AG08396 (cell line): ENCODE measurements at places on chromosomes 4 and X.

DNA sequence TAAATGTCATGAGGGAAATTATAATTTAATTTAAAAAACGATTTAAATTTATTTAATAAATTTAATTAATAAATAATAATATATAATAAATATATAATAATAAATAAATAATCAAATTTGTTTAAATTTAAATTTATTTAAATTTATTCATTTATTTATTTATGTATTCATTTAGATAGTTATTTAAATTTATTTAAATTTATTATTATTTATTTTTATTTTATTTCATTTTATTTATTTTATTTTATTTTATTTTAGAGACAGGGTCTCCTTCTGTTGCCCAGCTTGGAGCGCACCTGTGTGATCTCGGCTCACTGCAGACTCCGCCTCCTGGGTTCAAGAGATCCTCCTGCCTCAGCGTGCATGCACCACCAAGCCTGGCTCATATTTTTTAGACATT lies 18.4 kb upstream of the PPP2R3B start:
- DNase-seq, result no peak

- no peak for DNase-seq
Measured at GRCh38 chr4:36997727-36998126, 246.8 kb upstream of the NWD2 start.

GRCh38 chr4:28973587-28974350 lies 1746.4 kb upstream of the PCDH7 start:
- no peak for DNase-seq

DNA sequence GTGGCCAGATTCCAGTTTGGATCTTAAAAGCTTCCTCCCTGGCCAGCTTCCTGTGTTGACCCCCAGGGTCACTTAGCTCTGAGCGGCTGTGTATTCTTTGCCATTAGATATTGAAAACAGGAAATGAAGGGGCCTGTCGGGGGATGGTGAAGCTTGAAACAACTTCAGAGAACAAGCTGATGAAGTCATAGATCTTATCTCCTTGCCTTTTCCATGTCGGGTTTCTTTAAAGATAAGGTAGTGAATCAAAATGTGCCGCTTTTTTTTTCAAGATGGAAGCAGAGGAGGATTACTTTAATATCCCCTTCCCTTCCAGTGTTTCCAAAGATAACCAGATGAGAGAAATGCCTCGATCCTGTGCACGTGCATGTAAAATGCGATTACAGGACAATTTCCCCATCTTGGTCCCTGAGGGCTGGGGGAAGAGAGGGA lies 508.5 kb downstream of the MID1IP1 start:
- no peak for DNase-seq

DNA sequence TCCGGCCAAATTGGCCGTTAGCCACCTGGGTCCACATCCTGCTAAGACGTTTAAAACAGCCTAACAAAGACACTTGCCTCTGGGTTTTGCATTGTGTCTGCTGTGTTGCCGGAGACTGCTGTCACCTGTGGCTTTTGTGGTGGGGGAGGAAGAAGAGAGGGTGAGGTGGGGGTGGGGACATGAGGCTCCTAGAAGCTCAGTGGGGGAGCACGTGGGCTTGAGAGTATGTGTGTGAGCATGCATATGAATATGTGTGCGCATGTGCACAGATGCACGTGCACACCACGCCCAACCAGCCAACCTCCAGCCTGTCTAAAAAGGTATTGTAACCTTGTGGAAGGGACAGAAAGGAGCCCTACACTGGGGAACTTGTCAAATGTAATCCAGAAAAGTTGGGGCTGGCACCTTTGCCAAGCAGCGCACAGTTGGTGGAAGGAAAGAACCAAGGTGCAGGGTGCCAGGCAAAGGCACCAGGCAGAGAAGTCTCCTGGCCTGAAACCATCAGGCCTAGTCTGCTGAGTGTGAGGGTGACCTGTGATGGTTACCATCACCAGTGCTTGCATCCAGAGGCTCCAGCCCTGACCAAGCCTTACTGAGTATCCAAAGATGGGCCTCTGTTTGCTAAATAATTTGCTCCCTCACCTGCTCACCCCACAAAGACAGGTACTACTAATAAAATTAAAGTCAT lies 10.1 kb upstream of the SASH3 start:
- no peak for DNase-seq

DNA sequence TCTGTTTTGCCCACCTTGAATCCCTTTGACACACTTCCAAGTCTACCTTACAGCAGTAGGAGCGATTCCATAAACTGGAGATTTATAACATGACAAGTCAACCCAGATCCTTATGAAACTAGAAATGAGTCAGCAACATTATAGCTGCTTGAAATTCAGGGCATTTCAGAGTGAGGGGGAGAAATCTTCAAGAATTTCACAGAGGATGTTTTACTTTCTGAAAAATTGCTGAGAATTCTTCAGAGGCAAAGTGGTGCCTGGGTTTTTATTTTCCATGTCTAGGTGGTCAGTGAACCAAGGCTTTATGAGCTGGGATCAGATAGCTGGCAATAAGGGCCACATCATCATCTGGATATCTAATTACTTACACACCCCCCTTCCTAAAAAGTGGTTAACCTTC lies 119.8 kb downstream of the PPARGC1A start:
- DNase-seq, result no peak

DNA sequence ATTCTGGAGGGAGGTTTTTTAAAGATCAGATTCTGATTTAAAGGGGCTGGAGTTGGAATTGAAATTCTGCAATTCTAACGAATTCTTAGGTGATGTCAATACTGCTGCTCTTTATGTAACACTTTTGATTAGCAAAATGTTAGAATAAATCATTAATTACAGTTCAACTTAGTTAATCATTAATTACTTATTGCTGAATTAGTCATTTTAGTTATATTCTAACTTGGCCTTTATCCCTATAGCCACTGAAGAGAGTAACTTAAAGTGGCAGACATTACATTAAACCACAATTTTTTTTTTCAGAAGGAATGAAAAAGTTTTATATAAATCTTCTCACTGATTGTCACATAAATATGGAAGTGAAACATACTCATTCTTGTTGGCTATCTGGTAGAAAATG lies 206.6 kb upstream of the ITM2A start:
- DNase-seq, result no peak

DNA sequence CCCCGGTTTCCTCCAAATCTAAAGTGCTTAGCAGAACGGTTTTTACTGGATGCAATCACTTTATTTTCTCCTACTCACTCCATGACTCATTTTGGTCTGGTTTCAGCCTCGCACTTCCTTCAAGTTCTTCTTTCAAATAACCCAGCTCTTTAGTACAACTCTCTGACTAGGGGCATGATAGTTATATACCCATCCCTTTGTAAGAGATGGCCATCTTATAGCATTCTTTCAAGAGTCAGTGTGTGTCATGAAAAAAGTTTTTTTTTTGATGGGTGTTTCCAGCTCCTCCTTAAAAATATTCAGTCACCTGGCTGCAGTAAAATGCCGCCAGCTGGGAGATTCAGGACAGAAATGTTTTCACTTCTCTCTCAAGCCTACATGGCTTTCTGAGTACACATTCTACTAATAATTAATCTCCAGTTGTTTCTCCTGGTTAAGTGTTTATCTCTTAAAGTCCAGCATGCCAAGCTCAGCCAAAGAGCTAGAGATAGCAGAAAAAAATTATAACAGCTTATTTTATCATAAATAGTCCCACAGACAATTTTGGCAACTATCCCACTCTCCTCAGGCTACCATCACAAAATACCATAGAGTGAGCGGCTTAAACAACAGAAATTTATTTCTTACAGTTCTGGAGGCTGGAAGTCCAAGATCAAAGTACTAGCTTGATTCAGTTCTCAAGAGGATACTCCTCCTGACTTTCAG lies 139.3 kb downstream of the GASK1B start:
- no peak for DNase-seq

- no peak for DNase-seq
Measured at GRCh38 chr4:179123084-179123483, 1680.8 kb upstream of the AGA start.

DNA sequence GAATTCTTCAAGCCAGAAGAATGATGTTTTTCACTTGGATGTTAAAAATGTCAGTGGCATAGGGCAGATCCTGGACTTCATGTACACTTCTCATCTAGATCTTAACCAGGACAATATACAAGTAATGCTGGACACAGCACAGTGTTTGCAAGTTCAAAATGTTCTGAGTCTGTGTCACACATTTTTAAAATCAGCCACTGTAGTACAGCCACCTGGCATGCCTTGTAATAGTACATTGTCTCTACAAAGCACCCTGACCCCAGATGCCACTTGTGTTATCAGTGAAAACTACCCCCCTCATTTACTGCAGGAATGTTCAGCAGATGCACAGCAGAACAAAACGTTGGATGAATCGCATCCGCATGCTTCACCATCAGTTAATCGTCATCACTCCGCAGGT lies 11.9 kb downstream of the ZBTB49 start:
- DNase-seq, result no peak

DNA sequence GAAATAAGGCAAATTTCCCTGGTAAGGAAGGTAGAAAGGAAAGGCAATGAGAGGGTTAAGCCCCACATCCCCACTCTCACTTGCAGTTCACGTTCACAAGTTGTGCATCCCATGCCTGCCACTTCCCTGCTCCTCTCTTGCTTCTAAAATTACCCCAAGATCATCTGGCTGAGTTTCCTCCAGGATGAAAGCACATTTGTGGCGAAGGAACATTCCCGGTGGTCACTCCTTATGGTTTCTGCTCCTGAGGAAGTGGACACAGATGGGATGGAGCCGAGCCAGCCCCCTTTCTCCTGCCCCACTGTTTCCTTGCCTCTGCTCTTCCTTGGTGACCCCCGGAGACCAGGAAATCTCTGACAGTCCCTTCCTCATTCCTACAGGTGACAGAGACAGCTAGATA lies 37.5 kb downstream of the SPINK2 start:
- DNase-seq, result no peak

DNA sequence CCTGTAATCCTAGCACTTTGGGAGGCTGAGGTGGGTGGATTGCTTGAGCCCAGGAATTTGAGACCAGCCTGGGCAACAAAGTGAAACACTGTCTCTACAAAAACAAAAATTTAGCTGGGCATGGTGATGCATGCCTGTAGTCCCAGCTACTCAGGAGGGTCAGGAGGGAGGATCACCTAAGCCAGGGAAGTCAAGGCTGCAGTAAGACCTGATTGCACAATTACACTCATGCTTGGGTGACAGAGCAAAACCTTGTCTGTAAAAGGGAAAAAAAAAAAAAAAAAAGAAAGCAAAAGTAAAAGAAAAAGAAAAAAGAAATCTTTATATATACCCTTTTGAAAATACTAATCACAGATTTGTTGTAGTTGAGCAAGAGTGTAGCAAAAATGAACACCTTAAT lies 801.0 kb upstream of the IGFBP7 start:
- no peak for DNase-seq

DNA sequence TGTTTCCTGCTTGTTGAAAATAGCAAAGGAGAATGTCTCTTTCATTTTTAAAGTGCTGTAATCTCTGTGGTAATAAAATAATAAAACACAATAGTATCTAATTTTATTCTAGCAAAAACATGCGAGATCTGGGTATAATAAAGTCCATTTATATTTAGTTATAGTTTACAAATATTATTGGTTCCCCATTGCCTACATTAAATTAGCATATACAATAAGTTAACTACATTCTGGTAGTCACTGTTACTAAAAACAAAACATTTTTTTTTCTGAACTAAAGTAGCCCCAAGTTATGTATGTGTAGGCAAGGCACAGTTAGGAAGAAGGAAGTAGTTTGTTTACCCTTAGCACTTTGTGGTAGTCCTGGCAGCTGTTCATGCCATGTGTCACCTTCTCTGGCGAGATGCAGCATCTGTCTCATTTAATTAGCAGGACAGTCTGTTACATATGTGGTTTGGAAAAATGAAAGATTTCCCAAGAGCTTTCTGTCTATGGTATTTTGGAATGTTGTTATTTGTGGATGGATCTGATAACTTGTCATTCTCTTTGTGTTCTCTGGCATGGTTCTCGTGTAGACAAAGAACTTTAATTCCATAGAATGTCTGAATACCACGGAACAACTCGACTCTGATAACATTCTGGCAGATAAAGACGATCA lies 231.3 kb upstream of the PITX2 start:
- DNase-seq, result peak; percentile 32

DNA sequence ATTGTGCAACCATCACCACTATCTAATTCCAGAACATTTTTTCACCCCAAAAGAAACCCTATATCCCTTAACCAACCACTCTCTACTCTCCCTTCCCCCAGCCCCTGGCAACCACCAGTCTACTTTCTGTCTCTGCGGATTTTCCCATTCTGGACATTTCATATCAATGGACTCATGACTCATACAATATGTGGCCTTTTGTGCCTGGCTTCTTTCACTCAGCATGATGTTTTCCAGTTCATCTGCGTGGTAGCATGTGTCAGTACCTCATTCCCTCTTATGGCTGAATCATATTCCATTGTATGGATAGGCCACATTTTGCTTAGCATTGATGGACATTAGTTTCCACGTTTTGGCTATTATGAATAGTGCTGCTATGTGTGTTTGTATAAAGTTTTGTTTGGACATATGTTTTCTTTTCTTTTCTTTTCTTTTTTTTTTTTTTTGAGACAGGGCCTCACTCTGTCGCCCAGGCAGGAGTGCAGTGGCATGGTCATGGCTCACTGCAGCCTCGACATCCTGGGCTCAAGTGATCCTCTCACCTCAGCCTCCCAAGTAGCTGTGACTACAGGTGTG lies 335.4 kb downstream of the BCOR start:
- DNase-seq, result no peak

GRCh38 chr4:159269956-159270355 lies 167.1 kb downstream of the RAPGEF2 start:
- DNase-seq, result no peak

GRCh38 chr4:3605491-3605890 lies 73.3 kb upstream of the LRPAP1 start:
- DNase-seq, result no peak

DNA sequence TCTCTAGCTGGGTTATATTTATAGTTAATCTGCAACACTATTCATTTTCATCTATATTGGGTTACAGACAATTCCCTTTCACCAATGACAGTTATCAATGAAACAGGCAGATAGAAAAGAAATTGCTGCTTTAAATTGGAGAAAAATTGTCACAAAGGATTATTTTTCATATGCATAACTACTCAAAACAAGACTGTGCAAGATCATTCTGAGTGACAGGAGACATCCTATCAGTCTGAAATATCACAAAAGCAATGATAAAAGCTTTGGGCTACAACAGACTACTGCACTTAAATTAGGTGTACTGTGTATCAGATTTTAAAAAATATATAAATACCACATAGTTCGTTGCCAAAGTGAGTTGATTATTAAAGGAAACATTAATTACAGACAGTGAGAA lies 722.6 kb downstream of the ARAP2 start:
- no peak for DNase-seq

DNA sequence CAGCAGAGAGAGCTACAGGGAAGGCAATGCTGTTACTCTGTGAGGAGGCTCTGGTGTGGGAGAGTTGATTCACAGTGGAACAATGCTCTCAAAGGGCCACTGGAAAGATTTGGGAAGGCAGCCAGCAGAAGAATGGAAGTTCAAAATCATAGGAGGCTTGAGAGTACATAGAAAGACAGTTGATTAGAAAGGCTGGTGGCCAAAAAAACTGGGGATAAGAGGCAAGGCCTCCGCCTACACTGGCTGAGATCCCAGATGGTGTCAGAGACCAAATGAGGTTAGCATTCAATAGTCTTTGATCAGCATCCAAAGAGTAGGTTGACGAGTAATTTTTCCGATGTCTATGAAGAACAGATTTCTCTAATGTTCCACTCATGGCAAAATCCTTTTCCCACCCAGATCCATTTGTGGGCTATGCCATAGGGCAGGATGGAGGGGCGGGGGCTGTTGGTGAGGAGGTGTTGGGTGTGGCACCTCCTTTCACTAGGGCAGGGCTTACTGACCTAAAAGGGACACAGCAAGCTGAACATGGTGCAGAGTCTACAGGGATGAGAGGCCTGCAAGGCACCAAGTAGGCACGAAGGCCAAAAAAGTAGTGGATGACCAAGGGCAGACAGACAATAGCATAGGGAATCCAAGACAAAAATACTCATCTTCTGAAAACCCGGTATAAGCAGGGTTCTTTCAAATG lies 15.1 kb downstream of the TEC start:
- DNase-seq, result peak; percentile 30
